ENCODE measurements at places on chromosomes 5 and 9. TPM values are rescaled to one million over a fixed set of nuclear protein-coding genes. Genes with fewer than 3 reads are reported as not detected.

- no peak for DNase-seq
These were observed 24.8 kb upstream of the DENND1A start for GRCh38 chr9:123954518-123955280.

DNA sequence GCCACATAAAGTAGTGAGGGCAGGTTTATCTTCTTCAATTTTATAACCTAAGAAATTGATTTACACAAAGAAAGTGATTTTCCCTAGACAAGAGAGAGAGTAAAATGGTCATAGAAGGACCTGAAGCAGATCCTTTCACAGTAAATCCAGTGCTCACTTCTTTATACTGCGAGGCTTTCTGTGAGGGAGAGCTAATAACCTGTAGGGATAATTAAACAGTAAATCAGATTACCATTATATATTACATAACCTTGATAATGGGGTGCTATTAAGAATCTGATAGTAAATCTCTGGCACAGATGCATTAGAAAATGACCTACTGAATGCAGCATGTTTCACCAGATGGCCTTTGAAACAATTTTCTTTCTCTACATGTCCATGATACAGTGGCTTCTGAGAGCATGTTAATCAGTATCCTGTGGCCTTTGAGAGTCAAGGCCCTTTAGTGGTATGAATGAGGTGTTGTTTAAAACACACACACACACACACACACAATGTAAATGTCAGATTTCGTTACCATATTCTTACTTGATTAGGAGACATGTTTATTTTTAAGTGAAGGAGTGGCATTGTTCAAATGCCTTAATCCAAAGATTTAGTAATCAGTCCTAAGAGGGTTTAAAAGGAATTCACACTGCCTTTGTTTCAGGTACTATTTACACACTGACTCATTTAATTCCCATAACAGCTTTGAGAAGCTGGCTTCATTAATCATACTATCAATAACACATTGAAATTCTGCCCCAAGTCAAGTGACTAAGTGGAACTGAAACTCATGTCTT, 124.7 kb downstream of the ALDH1A1 start:
- no peak for DNase-seq

DNA sequence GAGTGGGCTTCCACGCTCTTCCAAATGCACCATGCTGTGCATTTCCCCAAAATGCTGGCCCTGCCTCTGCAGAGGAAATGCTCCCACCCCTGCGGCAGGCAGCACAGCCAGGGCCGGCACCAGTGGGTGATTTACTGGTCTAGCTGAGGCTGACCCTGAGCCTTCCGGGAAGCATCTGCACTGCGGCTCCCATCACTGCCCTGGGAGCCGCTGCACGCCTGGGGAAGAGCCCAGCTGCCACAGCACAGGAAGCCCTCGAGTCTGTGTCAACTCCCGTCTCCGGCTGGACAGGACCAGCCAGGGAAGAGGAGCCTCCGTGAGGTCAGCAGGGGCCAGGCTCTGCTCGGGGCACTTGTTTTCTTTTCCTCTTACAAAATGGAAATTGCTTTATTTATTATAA, 25.1 kb upstream of the EEIG1 start:
- DNase-seq = no peak

The PCDHGB4 gene
- 12.6 TPM for total RNA-seq

GRCh38 chr9:69535911-69536310, 136.3 kb downstream of the APBA1 start:
- DNase-seq = no peak

GRCh38 chr5:113240951-113241726, 193.7 kb downstream of the TSSK1B start:
- no peak for DNase-seq

DNA sequence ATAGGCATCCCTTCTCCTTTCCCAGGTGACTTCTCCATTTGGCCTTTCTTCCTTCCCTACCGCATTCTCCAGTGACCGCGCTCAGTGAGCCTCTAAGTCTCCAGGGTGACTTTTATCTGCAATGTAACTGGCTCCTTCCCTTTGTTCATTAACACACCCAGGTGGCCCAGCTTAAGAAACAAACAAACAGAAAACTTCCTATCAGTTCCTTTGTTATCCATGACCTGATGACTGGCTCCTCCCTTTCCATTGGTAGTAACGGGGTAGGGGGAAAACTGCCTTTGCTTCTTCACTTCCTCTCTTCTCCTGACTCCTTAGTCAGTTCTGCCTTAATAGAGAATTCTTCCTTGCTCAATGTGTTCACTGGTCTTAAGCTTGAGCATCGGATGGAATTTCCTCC, 7.0 kb upstream of the SH3GL2 start:
- no peak for DNase-seq

- DNase-seq = no peak
These were observed 61.4 kb upstream of the TBC1D9B start for GRCh38 chr5:179969110-179969509.

The PRDM9 gene
- not detected for total RNA-seq

DNA sequence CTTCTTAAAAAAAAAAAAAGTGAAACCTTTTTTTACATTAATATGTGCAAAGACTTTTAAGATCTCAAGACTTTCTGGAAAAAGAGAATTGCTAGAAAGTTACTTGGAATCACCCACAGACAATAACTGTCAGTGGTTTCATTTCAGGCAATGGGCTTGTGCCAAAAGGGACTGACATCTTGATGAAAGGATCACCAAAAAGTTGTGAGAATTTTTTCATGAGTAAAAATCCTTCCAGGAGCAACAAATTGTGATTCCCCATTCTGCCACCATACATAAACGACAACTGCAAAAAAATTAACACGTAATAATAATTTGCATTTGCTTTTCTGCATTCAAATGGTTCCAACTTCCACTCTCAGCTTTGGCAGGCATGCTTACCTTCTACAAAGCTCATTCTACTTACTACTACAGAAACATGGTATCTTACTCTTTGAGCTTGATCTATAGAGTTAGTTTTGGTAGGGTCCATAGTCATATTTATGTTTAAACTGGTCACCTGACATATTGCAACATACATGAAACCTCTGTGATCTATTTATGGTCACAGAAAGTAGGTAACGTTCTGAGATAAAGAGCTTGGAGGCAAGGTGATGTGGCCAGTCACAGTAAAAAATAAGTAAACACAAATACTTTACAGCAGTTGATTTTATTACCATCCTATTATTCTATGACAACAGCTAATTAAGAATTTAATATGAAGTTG, 3.0 kb downstream of the NREP start:
- DNase-seq = no peak

The TERT gene
- total RNA-seq = not detected

The C9orf43 gene
- 0.19 TPM for total RNA-seq

DNA sequence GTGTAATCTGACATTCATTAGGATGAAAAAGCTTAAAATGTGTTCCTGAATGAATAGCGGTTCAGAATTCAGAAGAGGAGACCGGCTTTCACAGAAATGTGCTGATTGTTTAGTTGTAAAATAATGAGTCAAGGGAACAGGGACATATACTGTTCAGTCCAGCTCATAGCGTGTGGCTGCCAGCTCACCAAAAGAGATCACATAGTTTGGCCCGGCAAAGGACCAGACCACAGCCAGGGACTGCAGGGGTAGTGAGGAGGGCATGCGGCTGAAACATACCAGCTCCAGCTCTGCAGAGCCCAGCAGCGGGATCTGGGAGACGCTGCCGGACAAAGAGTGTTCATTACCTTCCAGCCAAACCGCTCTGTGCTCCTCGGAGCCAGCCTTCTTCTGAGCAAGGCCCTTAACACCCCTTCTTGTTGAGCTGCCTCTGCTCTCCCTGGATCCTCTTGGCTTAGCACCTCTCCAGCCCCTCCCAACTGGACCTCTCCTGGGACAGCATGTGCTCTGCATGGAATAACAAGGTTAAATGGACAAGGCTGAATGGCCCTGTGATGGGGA, 116.8 kb upstream of the CNTLN start:
- no peak for DNase-seq

The CDH12 gene
- not detected for total RNA-seq

GRCh38 chr5:15116996-15117395, 245.4 kb upstream of the ANKH start:
- no peak for DNase-seq

The OGN gene
- 27.4 TPM for total RNA-seq

DNA sequence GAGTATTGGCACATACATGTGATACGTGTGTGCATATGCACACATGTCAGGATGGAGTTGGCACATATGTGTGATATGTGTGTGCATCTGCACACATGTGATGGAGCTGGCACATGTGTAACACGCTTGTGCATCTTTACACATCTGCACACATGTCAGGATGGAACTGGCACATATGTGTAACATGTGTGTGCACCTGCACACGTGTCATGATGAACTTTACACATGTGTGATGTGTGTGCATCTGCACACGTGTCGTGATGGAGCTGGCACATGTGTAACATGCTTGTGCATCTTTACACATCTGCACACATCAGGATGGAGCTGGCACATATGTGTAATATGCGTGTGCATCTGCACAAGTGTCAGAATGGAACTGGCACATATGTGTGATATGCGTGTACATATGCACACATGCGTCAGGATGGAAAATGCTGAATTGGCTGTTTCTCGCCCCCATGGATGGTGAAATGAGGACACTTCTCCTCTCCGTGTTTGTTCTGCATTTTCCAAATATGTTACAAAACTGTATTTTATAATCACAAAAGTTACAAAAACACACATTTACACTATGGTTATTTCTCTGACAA, 16.3 kb upstream of the SLC6A19 start:
- no peak for DNase-seq

DNA sequence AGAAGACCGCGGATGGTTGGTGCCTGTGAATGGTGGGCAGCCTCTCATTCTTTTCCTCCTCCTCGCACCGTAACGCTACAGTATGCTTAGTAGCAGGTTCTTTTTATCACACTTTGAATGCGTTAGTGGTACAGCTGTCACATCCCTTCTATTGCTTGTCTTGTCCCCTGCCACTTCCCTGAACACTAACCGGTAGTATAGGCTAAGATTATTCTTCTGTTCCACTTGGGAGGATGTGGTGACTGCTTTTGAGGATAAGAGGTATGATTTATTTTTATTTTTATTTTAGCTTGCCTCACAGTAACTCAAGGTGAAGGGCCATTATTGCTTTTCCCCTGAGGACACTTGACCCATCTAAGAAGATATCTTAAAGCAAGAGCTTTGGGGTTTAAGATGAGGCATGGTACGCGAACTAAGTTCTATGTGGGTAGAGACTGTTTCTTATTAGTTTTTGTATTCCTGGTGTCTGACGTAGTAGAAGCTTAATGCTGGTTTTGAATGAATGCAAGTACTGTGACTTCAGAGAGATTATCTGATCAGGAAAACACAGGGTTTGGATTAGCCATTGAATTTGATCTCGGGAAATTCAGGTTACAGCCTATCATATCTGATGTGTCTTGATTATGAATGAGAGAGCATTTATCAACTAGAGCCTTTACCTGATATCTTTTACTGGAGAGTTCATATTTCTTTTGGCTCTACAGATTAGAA, 951 bp downstream of the UNC13B start:
- DNase-seq = no peak

The INSL6 gene
- not detected for total RNA-seq

GRCh38 chr5:139141446-139142204, 56.5 kb downstream of the SIL1 start:
- DNase-seq = no peak
